Muscle of arm (tissue), 14 donors: ENCODE measurements at places on chromosomes 3 and 15. TPM values are rescaled to one million over a fixed set of nuclear protein-coding genes. Genes with fewer than 3 reads are reported as not detected.

ST8SIA2 gene
- polyA plus RNA-seq = not detected

DNA sequence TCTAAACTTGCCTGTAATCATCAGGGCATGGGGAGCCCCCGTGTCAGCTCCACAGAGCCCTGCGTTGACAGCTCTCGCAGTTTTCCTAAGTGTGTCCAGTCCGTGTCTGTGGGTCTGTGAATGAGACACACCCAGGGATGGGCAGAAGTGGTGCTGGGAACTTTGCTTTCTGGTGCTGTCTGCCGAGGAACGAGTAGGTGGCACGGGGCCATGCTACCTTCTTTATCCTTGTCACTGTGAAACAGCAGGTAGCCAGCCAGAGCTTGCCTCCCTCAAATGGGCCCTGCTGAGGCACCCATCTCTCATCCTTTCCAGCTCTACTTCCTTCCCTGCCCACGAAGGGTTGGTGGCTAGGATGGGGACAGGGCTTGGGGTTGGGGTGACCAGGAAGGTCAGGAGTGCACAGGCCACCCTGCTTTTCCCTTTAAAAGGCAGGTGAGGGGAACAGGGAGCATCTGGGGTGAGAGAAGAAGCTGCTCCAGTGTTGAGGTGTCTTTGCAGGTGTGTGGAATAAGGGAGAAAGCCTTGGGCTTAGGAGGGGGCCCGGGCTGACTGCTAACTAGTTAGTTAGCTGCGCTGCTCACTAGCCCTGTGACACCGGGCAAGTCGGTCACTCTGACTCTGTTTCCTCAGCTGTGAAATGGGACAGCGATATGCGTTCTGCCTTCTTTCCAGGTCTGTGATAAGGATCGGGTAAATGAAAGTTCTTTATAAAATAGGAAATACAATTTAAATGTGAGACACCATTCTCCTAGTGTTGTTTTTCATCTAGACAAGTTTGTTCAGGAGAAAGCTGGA lies 27.9 kb downstream of the PDIA5 start:
- DNase-seq = no peak

DNA sequence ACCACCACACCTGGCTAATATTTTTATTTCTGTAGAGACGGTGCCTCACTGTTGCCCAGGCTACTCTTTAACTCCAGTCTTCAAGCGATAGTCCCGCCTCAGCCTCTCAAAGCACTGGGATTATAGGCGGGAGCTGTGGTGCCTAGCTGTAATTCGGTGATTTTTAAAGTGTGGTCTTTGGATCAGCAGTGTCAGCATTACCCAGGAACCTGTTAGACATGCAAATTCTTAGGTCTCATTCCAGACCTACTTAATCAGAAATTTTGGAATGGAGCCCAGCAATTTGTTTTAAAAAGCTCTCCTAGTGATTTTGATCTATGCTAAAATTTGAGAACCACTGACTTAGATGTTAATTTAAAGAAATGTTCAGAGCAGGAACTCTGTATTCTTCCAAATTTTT lies 51.9 kb downstream of the GOLM2 start:
- no peak for DNase-seq

- DNase-seq = no peak
These were observed 55.1 kb upstream of the PLXNA1 start for GRCh38 chr3:126927846-126928245.

GRCh38 chr3:4471907-4472306 lies 4.8 kb upstream of the SUMF1 start:
- DNase-seq = no peak
